ENCODE measurements at places on chromosomes 7 and 10. TPM values are rescaled to one million over a fixed set of nuclear protein-coding genes. Genes with fewer than 3 reads are reported as not detected.

CFAP70 gene
- 0.79 TPM for total RNA-seq

ASB10 gene
- not detected for total RNA-seq

KIAA1549 gene
- 0.26 TPM for total RNA-seq

TAS2R41 gene
- not detected for total RNA-seq

MINDY4 gene
- 1.1 TPM for total RNA-seq

CTBP2 gene
- 123 TPM for total RNA-seq

CYP26C1 gene
- under 0.01 TPM for total RNA-seq

DKK1 gene
- 13.6 TPM for total RNA-seq

SPDYE2B gene
- not detected for total RNA-seq

RBP3 gene
- total RNA-seq = not detected

PNLIPRP1 gene
- total RNA-seq = not detected

FAM204A gene
- total RNA-seq = 51.9 TPM
